ENCODE measurements at places on chromosomes 4 and X.

DNA sequence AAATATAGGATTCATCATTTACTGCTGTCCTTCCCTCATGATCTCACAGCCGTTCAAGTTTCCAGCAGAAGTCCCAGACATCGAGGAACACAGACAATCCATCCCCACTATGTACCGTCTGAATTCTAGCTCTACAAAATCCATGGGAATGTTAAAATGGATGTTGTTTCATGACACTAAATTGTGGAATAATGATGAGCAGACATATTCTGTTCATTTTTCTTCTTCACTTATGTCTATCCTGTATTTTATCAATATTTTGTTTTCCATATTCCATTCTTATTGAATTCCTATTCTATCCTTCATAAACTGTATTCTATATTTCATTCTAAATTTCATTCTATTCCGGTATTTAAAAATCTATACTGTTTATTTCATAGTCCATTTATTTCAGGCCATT, 71.8 kb downstream of the NUDT10 start:
- no peak for DNase-seq

DNA sequence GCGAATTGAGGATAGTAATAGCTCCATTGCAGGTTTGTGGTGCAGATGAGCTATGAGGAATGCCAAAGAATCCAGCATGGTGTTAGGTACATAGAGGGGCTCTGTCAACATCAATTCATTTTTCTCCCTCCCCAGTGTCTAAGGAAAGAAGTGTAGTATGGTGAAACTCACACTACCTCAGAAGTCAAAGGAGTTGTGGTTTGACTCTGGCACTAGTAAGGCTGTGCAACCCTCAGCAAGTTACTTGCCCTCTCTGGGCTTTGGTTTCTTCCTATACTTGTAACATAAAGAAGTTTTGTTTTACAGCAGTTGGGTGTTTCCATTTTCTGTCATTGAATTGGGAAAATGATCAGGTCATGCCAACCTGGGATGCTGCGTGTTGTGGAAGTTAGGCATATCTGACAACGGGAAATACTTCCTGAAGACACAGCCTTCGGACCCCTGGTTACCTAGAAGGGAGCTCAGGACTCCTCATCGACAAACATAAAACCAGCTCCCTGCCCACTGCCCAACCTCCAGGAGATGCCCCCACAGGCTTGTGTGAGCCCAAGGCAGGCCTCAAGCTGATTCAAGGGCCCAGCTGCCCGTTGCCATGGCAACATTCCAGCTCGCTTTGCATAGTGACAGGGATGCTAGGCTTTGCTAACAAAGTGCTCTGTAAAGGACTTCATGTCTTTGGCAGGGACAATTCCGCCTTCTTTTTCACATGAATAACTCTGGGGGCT, 71.4 kb downstream of the RTL5 start:
- DNase-seq = no peak

DNA sequence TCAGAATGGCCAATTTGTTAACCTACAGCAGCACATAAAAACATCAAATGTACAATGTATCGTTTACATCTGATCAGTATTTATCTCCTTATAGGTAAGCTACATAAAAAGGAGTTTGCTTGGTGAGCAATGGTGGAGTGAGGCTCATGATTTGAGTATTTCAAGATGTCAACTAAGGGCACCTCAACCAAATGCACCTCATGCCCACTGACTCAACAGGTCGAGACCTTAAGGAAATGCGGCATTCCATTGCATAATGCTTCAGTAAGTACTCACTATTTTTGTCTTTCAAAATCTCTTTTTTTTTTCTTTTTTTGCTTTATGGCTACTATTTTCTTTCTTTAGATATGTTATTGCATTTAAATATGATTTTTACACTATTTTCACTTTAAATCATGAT, 181.0 kb upstream of the TLL1 start:
- DNase-seq = no peak

DNA sequence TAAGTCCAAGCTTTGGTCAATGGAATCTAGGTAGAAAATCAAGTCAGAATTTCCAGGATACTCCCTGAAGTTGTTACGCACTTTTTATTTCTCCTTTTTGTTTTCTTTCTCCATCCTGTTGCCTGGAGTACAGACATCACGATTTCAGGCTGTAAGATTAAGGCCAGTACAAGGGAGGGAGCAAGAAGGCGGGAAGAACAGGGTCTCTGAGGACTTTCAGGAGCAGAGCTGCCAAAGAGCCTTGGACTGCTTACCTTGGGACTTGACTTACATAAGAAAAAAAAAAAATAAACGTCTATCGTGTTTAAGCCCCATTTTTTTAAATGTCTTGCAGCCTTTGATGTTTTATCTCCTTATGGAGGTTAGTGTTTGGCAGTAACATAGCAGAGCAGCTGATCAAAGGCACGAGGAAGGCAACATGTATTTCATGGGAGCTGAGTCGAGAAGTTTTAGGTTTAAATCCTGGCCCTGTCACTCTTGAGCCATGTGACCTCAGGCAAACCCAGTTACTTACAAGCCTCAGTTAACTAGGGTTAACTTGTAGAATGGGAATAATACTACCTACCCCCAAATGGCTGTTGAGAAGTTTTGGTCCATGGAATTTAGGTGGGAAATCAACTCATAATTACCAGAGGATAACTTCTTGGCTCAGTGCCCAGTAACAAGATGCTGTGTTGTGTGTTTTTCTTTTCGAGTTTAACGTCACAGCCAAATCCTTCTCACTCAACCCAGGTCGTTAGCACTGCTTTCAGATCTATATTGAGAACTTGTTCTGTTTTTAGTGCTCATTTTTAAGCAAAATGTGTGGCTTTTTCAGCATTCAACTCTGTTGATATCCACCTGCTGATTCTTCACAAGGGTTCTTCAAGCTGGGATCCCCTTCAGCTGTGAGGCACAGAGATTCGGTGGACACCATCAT, 106.8 kb downstream of the CLNK start:
- DNase-seq = no peak

GRCh38 chr4:52407545-52407944, 251.6 kb downstream of the USP46 start:
- no peak for DNase-seq

DNA sequence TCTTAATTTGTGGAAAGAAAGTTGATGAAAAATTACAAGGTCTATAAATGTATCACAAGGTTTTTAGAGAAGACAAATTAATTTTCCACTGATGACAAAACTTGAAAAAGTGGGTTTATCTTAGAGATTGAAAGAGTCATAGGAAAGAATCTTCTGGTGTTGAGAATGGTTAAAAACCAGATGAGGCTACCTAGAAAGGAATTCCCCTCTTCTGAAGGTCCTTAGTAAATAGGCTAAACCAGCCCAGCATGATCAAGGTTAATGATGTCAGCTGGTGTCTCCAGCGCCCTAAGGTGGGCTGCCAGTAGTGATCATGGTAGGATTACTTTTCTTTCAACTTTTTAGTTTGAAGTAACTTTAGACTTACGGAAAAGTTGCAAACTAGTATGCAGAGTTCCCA, 71.8 kb upstream of the PGRMC2 start:
- DNase-seq = no peak

GRCh38 chr4:51858605-51859202, 15.8 kb downstream of the DCUN1D4 start:
- DNase-seq = no peak

DNA sequence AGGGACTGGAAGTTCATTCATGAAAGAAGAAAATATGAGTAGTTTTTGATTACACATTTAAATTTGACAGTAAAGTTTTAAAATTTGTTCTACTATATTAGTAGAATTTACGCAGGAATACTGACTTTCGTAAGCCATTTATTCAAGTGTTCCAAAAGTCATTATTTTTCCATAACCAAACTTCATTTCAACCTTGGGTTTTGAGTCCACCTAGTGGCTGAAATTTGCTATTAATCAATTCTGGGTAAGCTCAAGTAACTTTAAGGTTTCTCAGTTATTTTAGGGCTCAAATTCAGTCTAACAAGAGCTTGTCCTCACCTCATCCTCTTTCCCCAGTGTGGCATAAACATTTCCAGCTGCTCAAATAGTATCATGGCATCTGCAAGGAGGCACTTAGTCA, 175.4 kb downstream of the SH3BGRL start:
- DNase-seq = no peak

DNA sequence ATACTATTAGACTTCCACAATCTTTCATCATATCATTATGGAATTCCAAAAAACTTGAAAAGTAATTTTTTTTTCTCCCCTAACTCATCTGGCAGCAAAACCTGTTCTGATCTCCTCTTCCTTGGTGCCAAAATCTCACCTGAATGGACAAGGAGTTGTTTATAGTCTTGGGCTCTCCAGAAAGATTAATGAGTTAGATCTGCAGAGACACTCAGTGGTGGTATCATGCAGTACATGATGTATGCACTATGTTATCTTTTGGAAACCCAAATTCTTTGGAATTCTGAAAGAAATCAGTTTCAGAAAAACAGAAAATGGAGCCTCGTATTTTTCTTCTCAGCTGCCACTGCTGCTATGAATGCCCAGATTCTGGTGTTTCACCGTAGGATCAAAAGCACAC, 11.7 kb downstream of the GPM6B start:
- no peak for DNase-seq

- DNase-seq = no peak
Measured at GRCh38 chr4:128060121-128060698, 902 bp upstream of the LARP1B start.

DNA sequence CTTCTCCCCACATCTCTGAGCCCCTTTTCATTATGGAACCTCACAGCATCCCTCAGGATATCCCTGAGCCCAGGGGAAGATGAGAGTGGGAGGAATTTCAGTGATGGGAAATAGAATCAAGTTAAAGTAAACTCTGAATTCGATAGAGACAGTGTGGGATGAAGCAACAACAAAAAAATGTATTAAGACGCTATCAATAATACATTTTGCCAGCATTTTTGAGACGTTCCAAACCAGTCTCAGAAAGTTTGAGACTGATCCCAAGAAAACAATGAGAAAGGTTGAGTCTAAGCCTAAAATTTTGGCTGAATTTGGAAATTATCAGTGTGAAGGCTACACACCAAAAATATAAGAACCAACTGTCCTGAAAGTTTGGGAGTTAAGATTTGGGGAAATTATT, 196.2 kb downstream of the CBR4 start:
- DNase-seq = no peak

DNA sequence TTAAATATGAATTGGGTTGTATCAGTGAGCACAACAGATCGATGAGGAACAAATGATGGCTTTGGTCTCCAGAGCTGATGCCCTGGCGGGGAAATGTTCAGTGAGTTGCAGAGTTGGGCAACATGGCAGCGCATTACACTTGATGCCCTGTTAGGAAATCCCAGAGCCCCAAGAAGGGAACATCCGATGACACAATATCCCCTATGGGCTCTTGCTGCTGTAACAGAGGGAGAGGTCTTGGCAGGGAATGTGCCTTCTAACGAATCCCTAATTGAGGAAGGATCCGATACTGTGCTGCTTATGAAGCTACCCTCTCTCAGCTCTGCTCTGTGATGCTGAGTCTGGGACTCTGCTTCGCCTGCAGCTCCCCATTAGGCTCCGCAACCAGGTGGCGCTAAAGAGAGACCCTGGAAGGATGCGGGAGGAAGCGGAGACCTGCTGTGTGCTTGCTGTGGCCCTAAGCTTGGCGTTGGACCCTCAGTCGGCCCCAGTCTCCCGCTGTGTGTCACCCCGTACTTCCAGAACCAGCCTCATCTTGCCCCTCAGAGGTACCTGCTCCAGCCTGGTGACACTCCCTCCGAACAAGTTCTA, 38.9 kb downstream of the PDHA1 start:
- peak; percentile 15 for DNase-seq

GRCh38 chr4:74014332-74014731, 15.9 kb upstream of the CXCL5 start:
- no peak for DNase-seq

GRCh38 chrX:46381630-46382029, 163.6 kb downstream of the ZNF674 start:
- no peak for DNase-seq

DNA sequence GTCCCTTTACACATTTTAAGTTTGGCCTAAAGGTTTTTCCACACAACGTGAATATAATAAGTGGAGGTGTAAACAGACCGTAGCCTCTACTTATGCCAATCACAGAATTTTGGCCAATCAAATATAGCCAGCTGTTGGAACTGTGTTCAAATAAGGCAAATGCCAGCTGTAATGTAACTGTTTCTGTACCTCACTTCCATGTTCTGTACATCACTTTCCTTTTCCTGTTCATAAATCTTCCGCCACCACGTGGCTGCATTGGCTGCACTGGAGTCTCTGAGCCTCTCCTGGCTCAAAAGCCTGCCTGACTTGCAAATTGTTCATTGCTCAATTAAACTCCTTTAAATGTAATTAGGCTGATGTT, 105.1 kb upstream of the SMIM31 start:
- DNase-seq = no peak

DNA sequence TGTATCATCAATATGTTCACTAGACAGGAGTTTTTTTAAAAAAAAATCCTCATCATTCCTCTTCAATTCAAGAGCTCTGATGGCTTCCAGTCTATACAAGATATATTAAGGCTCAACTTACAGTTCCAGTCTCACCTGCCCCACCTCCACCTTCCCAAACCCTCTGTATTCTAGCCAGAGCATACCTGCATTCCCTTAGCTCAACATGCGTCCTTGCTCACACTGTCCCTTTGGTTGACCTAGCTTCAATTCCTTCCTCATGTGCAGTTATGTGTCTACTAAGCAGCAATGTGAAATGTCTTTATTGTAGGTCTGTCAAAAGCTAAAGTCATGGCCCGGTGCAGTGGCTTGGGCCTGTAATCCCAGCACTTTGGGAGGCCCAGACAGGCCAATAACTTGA, 10.8 kb downstream of the DHX15 start:
- DNase-seq = no peak

- DNase-seq = no peak
Measured at GRCh38 chr4:10666616-10667015, 18.0 kb downstream of the CLNK start.

DNA sequence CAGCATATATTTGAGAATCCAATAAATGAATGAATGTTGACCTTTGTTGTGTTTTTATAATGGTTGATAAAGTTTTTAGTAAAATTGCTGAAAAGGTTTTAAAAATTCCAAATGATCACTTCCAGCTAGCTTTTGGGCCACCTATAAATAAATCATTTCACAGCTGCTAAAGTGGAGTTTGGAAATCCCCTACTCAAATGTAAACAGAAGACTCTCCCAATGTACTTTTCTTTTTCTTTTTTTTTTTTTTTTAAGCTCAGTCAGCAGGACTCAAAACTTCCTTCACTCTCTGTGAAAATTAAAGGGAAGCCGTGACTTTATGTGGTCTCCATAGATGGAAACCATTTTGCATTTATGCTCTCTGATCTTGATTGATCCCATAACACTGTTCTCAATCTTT, 45.2 kb downstream of the CXCL13 start:
- no peak for DNase-seq

- no peak for DNase-seq
Measured at GRCh38 chr4:158667651-158668198, 4.0 kb downstream of the C4orf46 start.

GRCh38 chr4:99808260-99808857, 8.3 kb upstream of the DAPP1 start:
- peak; percentile 38 for DNase-seq

All from GM18507 (cell line).